Osteoblast (primary cell): ENCODE measurements at places on chromosomes 2 and 18. TPM values are rescaled to one million over a fixed set of nuclear protein-coding genes. Genes with fewer than 3 reads are reported as not detected.
A peak's percentile ranks its signal among the peaks of the same experiment; 100 is the strongest.

VAMP8 gene
- total RNA-seq, result 2.1 and 2.5 TPM in 2 replicates

GRCh38 chr2:72145289-72145657 is 2.4 kb downstream of the CYP26B1 start:
- peak; percentile 94 for DNase-seq

ACTG2 gene
- total RNA-seq, result 0.72 TPM in 1 of 2 replicates, not detected in the other

DNA sequence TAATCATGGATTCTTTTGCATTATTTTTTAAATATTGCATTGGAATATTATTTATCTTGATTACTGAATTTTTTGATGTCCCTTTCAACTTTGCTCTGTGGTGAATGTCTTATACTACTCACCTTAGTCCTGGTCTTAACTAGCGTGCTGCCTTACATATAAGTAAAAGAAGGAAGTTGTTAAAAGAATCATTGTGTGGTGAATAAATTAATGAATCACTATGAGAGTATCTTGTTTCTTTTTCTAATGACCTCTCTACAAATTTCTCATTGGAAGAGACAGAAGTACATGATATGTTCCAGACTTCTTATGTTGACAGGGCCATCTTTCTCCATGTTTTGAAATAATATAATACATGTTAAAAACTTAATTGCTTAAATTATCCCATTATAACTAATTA is 432.6 kb upstream of the MMADHC start:
- DNase-seq, result no peak

DNA sequence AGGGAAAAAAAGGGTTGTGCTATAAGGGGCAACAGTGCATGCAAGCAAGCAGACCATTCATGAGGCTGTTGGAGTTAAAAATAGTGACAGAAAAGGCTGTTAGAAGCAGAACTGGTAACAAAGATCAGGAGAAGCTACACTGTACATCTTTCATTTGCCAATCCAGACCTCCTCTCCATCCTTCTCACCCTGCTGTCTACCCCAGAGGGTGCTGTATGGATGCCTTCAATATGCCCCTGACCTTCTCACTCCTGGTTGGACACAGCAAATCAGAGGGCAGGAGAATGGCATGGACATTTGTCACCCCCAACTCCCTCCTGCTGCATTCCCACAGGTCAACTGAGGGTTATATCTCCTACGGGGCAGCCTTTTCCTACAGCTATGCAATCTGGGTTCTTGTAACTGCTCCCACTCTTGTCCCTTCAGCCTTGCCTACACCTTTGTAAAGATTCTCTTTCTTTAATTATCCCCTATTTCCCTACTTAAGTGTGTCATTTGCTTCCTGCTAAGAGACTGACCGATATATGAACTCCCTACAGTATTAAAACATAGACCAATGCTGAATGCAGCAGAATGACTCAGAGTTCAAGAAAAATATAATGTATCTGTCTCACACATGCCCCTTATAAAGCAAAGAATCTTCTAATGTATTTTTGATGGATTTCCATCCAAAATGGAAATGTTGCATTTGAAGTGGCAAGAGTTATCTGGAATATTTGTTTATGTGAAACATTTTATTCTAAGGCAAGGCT is 169.2 kb upstream of the NCKAP5 start:
- DNase-seq, result peak; percentile 43

DNA sequence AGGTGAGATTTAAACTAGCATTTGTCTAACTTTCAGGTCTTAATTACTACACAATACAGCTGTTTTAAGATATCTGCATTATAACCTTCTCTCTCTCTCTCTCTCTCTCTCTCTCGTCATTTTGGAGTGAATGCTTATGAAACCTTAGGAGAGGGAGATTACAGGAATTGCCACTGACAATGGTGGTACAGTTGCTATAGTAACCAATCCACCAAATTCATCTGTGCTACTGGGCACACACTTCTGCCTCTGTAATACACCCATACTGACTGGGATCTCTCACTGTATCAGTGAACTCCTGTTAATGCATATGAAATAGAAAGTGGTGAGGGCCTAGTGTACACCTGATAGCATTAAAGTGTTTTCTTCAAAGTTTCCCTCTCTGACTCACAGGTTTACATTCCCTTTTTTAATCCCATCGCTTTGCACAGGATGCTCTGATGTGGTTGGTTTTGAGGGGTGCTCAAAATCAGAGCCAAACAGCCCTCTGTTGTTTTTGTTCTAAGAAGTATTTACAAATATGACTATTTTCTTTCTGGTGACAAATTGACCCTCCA is 13.1 kb downstream of the KLHL14 start:
- no peak for DNase-seq

GRCh38 chr2:196206804-196207203 is 35.4 kb upstream of the STK17B start:
- no peak for DNase-seq

GRCh38 chr2:22894761-22895160 is 490.2 kb upstream of the KLHL29 start:
- no peak for DNase-seq

CPS1 gene
- 21.7 and 24.2 TPM in 2 replicates for total RNA-seq

DNA sequence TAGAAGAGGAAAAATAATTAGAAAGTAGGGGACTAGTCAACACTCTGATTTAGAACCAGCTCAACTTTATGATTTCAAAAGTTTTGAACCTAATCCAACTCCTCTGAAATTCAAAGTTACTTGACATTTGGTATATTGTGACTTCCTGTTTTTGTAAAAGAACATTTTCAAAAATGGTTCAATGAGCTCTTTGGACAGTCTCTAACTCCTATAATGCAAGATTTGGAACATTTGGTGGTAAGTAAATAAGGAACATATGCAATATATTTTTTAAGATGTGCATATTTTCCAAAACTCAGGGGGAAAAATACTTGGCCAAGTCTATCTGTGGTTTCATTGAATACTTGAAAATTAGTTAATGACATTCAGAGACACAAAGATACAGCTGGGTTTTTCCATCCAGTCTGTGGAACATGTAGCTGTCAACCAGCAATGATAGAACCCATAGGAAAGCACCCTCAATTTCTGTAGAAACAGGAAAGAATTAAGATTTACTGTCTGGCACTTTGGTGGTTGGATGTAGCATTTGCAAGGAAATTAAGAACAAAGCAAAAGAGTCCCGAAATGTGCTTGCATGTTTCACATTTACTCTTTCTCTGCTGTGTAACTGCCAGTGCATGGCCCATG is 17.0 kb upstream of the ANKRD44 start:
- DNase-seq, result no peak

- no peak for DNase-seq
Measured at GRCh38 chr2:174634130-174635014, 36.8 kb upstream of the WIPF1 start.

DNA sequence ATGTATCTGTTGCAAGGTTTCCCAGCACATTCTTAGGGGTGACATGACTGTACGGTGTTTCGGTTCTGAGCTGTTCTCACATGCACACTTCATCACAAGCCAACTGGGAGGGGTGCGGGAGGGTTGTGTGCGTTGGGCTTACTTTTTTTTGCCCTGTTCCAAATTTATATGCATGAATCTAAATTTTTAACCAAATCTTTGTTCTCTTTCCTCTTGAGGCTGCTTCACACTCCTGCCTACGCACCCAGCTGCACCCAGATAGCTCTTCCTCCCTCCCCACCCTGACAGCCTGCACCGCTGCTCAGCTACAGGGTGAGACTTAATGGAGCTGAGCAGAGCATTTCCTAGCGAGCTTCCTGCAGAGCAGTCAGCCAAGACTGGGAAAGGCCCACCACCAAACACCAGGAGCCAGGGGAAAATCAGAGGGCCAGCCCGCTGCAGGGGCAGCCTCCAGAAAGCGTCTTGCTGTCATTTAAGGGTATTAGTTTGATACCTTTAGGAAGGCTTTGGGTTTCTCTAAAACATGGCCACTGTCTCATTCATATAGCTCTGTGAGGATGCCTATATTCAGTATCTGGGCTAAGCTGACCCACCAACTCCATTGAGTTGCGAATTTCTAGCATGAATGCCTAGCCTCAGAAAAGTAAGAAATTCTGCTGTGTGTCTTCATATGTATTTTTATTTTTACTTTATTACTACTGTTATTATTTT is 84.5 kb downstream of the POU3F3 start:
- no peak for DNase-seq
